ENCODE measurements at places on chromosomes 2 and 18. TPM values are rescaled to one million over a fixed set of nuclear protein-coding genes. Genes with fewer than 3 reads are reported as not detected.

The AQP12A gene
- total RNA-seq: not detected

The M1AP gene
- total RNA-seq: 4.5 TPM

The CIB4 gene
- not detected for total RNA-seq

GRCh38 chr2:239546541-239546940 is 145.7 kb upstream of the HDAC4 start:
- DNase-seq: no peak

The ATP6V1B1 gene
- total RNA-seq: 1.4 TPM

The TUBA3E gene
- total RNA-seq: not detected
